ENCODE measurements at places on chromosomes 1 and 21. TPM values are rescaled to one million over a fixed set of nuclear protein-coding genes. Genes with fewer than 3 reads are reported as not detected.

- H3K4me1 ChIP-seq = no peaks in the 10 kb centered on the region
- no peaks in the 10 kb centered on the region for H3K36me3 ChIP-seq
- H3K27me3 ChIP-seq = no peaks in the 10 kb centered on the region
- no peak overlapping the region for H3K27ac ChIP-seq
These were observed 593.8 kb downstream of the USP25 start for GRCh38 chr21:16323596-16323995.

GRCh38 chr1:206953626-206954025 is 7.4 kb upstream of the PIGR start:
- H3K4me3 ChIP-seq = no peak overlapping the region
- H3K27me3 ChIP-seq = no peaks in the 10 kb centered on the region
- peaks cover 3% of the 10 kb centered on the region for H3K4me1 ChIP-seq
- no peak for DNase-seq
- no peak overlapping the region for H3K27ac ChIP-seq

DNA sequence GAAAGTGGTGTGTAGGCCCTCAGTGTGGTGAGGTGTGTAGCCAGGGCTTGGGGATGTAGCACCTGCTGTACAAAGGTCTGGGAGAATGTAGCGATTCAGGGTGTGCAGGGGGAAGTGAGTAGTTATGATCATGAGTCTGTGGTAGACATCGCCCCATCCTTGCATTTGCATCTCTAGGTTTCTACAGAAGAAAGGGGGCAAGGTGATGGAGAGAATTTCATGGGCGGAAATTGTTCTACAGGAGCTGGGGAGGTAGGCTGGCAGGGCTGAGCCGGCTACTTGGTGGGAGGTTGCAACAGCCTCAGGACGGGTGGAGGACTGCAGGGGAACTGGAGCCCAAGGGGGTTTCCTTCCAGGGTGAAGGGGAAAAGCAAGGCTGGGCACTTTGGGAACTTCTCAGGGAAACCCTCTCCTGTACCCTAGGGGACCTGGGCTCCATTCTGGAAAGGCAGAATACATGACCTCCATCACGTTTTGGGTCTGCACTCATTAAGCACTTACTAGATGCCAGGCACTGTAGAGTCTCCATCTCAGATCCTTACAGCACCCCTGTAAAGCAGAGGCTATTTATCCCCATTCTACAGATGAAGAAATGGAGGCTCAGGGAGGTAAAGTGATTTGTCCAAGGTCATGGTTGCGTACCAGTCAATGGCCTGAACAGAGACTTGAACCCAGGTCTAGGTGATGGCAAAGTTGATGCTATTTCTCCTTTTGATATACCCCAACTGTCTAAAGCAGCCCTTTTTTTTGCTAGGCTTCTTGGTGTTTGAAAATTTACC is 14.5 kb upstream of the TNFRSF1B start:
- H3K27me3 ChIP-seq = no peaks in the 10 kb centered on the region
- no peaks in the 10 kb centered on the region for H3K36me3 ChIP-seq
- no peak for DNase-seq
- H3K27ac ChIP-seq = no peak overlapping the region
- H3K4me3 ChIP-seq = no peak overlapping the region

DNA sequence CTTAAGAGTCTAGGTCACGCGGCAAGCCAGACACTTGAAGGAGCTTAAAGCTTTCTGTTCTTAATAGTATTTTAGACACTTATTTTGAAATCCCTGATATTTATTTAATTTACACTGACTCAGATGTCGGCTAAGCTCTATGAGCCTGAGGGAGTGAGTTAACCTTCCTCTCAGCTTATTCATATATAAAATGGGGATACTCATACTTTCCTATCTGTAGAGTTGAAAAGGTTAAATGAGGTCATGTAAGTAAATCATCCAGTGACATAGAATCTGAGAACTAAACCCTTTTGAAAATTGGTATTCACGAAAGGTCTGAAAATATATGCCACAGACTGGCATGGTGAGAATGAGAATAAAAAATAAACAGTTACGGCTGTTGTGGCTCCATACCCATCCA is 1.4 kb upstream of the GPR161 start:
- no peaks in the 10 kb centered on the region for H3K4me1 ChIP-seq
- H3K27me3 ChIP-seq = no peaks in the 10 kb centered on the region
- H3K4me3 ChIP-seq = peak overlapping the region; percentile 87
- no peak overlapping the region for H3K27ac ChIP-seq
- DNase-seq = no peak

DNA sequence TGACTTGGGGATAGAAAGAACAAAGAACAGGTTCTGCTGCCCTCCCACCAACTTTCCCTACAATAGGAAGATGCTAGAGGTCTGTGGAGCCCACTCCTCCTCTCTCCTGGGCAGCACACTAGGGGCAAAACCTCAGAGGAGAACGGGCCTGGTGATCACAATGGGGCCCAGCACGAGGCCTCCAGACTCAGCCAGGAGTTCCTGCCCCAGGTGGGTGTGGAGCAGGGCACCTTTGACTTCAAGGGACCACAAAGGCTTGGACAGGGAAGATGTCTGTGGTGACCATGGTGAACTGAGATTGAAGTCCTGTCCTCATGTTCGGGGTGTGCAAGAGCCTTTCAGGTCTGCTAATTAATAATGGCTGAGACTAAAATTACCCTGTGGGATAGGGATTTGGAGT is 88.8 kb downstream of the LAMC2 start:
- peaks cover 20% of the 10 kb centered on the region for H3K4me1 ChIP-seq
- peaks cover 22% of the 10 kb centered on the region for H3K27me3 ChIP-seq
- no peaks in the 10 kb centered on the region for H3K36me3 ChIP-seq

- DNase-seq = no peak
- no peak overlapping the region for H3K4me3 ChIP-seq
- no peaks in the 10 kb centered on the region for H3K27me3 ChIP-seq
- H3K36me3 ChIP-seq = no peaks in the 10 kb centered on the region
- no peaks in the 10 kb centered on the region for H3K4me1 ChIP-seq
These were observed 47.6 kb downstream of the TRIM11 start for GRCh38 chr1:228358764-228359612.

DNA sequence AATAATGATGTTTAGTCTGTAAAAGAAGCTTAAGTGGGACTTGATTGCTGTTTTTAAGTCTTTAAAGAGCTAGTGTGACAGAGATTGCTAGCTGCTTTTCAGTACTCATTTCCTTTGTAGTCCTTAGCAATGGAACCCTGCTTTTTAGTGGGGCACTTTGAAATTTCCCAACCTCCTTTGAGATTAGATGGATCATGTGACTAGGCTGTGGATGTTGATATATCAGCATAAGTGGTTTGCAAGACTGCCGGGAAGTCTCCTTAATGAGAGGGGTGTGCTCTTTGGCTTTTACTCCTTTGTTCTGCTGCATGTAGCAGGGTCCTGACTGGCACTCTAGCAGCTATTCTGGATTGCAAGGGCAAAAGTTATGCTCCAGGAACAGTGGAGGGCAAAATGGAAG is 11.2 kb upstream of the RCOR3 start:
- no peak overlapping the region for H3K27ac ChIP-seq
- H3K4me3 ChIP-seq = no peak overlapping the region
- no peaks in the 10 kb centered on the region for H3K36me3 ChIP-seq
- DNase-seq = peak; percentile 47

GRCh38 chr1:111286912-111287311 is 3.7 kb upstream of the CHIA start:
- H3K27ac ChIP-seq = no peak overlapping the region
- peaks cover 9% of the 10 kb centered on the region for H3K4me1 ChIP-seq
- no peak overlapping the region for H3K4me3 ChIP-seq

- DNase-seq = peak; percentile 97
- no peaks in the 10 kb centered on the region for H3K27me3 ChIP-seq
- H3K4me3 ChIP-seq = peak overlapping the region; percentile 99
- H3K4me1 ChIP-seq = no peaks in the 10 kb centered on the region
- no peak overlapping the region for H3K27ac ChIP-seq
These were observed 2.0 kb upstream of the LIN28A start for GRCh38 chr1:26408604-26409003.

DNA sequence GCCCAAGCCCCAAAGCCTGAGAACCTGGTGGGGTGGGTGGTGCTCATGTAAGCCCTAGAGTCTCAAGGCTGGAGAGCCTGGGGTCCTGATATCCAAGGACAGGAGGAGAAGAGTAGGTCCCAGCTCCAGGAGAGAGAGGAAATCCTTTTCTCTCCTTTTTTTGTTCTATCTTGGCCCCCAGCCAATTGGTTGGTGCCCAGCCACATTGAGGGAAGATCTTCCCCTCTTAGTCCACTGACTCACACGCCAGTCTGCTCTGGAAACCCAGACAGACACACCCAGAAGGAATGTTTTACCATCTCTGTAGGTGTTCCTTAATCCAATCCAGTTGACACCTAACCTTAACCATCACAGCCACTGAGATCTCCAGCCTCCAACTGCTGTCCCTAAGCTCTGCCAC is 16.2 kb upstream of the LIN9 start:
- H3K36me3 ChIP-seq = no peaks in the 10 kb centered on the region
- H3K4me1 ChIP-seq = no peaks in the 10 kb centered on the region
- no peaks in the 10 kb centered on the region for H3K27me3 ChIP-seq
- H3K27ac ChIP-seq = no peak overlapping the region
- DNase-seq = no peak

DNA sequence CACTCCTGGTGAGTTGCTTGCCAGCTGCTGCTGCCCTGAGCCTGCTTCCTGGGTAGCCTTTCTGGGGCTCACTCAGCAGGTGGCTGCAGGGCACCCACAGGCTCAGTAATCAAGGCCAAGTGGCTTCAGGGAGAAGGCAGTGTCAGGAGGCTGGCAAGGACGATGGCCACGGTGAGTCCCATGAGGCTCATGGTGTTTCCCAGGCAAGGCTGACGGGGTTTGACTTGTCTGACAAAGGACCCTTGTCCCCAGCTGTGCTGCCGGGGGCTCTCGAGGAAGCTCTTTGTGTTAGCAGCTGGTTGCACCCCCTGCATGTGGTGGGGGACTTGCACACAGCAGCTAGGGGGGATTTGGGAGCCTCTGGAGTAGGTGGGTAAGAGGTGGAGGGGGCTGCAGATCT is 190.5 kb upstream of the C1orf174 start:
- H3K27me3 ChIP-seq = no peaks in the 10 kb centered on the region
- no peak overlapping the region for H3K27ac ChIP-seq
- H3K4me1 ChIP-seq = no peaks in the 10 kb centered on the region

DNA sequence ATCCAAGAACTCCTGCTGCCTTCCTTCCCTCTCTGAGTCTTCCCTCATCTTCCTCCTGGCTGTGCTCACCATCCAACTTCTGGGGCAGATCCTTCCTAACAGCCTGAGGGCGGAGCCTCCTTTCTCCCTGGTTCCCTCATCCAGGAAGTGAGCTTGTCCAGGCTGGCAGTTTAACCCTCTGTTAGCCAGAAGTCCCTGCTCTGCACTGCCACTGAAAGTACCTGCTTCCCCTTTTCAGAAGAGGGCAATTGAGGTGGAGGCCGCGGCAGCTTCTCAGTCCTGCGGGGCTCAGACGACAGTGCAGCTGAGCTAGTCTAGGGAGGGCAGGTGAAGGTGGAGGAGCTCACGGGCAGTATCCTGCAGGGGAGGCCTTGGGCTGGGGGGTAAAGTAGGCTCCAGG is 149.1 kb downstream of the FCRL5 start:
- no peak overlapping the region for H3K27ac ChIP-seq
- no peaks in the 10 kb centered on the region for H3K36me3 ChIP-seq
- H3K27me3 ChIP-seq = no peaks in the 10 kb centered on the region
- no peak overlapping the region for H3K4me3 ChIP-seq
- DNase-seq = peak; percentile 85

DNA sequence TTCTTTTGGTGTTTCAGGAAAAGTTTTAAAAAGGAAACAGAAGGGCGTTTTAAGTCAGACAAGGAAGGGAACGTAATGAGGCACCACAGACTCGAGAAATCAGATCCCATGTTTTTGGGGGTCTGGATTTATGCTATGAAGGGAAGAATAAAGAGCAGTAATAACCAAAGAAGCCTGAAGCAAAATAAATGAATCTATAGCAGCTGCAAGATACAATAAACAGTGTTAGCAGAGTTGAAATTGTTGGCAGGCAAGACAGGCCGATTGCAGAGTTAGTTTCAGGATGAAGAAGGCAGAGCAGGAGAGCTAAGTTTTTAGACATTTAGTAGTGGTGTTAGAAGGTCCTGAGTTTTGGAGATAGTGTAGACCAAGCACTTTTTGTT is 425 bp downstream of the DDR2 start:
- H3K27me3 ChIP-seq = no peaks in the 10 kb centered on the region
- no peak overlapping the region for H3K4me3 ChIP-seq
- no peaks in the 10 kb centered on the region for H3K36me3 ChIP-seq
- no peak for DNase-seq
- peak overlapping the region; percentile 12 for H3K27ac ChIP-seq

- H3K4me1 ChIP-seq = no peaks in the 10 kb centered on the region
- DNase-seq = no peak
- no peak overlapping the region for H3K4me3 ChIP-seq
- no peaks in the 10 kb centered on the region for H3K27me3 ChIP-seq
These were observed 61.8 kb upstream of the GRHL3 start for GRCh38 chr1:24257373-24257772.

- peak overlapping the region; percentile 15 for H3K4me3 ChIP-seq
- no peaks in the 10 kb centered on the region for H3K27me3 ChIP-seq
- peaks cover 76% of the 10 kb centered on the region for H3K36me3 ChIP-seq
- no peak for DNase-seq
- H3K4me1 ChIP-seq = peaks cover 35% of the 10 kb centered on the region
- H3K27ac ChIP-seq = no peak overlapping the region
These were observed 6.4 kb downstream of the BCAR3 start for GRCh38 chr1:93675271-93675670.

- no peaks in the 10 kb centered on the region for H3K36me3 ChIP-seq
- DNase-seq = no peak
- no peak overlapping the region for H3K4me3 ChIP-seq
- peaks cover 30% of the 10 kb centered on the region for H3K4me1 ChIP-seq
These were observed 41.9 kb downstream of the HIVEP3 start for GRCh38 chr1:41876576-41877445.

- H3K36me3 ChIP-seq = no peaks in the 10 kb centered on the region
- DNase-seq = no peak
- no peaks in the 10 kb centered on the region for H3K27me3 ChIP-seq
- H3K27ac ChIP-seq = no peak overlapping the region
- no peaks in the 10 kb centered on the region for H3K4me1 ChIP-seq
- H3K4me3 ChIP-seq = no peak overlapping the region
These were observed 141.0 kb downstream of the PBX1 start for GRCh38 chr1:164699815-164700491.

- no peak overlapping the region for H3K4me3 ChIP-seq
- H3K4me1 ChIP-seq = peaks cover 9% of the 10 kb centered on the region
- no peak for DNase-seq
- H3K27me3 ChIP-seq = no peaks in the 10 kb centered on the region
- no peak overlapping the region for H3K27ac ChIP-seq
These were observed 23.1 kb downstream of the KIAA0040 start for GRCh38 chr1:175169286-175170018.

- H3K27ac ChIP-seq = no peak overlapping the region
- H3K36me3 ChIP-seq = no peaks in the 10 kb centered on the region
- no peaks in the 10 kb centered on the region for H3K27me3 ChIP-seq
These were observed 70.4 kb downstream of the VAV3 start for GRCh38 chr1:107894605-107895004.

DNA sequence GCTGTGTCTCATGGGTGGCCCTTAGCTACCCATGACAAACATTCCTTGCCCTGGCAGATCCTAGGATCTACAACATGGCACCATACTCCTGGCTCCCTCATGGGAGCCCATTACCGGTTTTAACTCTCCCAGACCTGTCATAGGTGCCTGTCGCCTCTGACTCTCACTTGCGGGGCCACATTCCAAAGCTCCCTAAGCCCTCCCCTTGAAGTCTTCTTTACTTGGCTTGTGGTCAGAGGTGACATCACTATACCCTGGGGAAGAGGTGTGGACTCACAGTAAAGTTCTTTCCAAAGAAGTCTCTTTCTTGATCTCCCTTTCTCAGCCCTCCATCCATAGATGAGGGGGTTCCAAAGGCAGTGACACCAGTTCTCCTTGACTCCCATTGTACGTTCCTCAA is 5.4 kb upstream of the SLAMF9 start:
- H3K36me3 ChIP-seq = no peaks in the 10 kb centered on the region
- no peak overlapping the region for H3K4me3 ChIP-seq
- H3K4me1 ChIP-seq = peaks cover 4% of the 10 kb centered on the region
- H3K27me3 ChIP-seq = no peaks in the 10 kb centered on the region

Gene HES2
- total RNA-seq = 0.07 TPM

Gene SH3BGR
- total RNA-seq = 22.4 TPM

Gene TRIM17
- total RNA-seq = 19.6 TPM

All from endodermal cell (in vitro differentiated cells).